ENCODE measurements at places on chromosomes 1 and 21.

GRCh38 chr1:160548960-160549664 is 26.1 kb upstream of the SLAMF6 start:
- DNase-seq: no peak

- DNase-seq: peak; percentile 1
Measured at GRCh38 chr1:187876775-187877174, 1048.0 kb downstream of the PLA2G4A start.

GRCh38 chr1:27763358-27763757 is 9.7 kb upstream of the STX12 start:
- no peak for DNase-seq

- no peak for DNase-seq
Measured at GRCh38 chr1:152954436-152954835, 7.4 kb downstream of the SPRR5 start.

- DNase-seq: no peak
Measured at GRCh38 chr1:18434041-18434440, 46.7 kb upstream of the KLHDC7A start.

GRCh38 chr1:168636200-168636599 is 59.8 kb downstream of the XCL1 start:
- no peak for DNase-seq

DNA sequence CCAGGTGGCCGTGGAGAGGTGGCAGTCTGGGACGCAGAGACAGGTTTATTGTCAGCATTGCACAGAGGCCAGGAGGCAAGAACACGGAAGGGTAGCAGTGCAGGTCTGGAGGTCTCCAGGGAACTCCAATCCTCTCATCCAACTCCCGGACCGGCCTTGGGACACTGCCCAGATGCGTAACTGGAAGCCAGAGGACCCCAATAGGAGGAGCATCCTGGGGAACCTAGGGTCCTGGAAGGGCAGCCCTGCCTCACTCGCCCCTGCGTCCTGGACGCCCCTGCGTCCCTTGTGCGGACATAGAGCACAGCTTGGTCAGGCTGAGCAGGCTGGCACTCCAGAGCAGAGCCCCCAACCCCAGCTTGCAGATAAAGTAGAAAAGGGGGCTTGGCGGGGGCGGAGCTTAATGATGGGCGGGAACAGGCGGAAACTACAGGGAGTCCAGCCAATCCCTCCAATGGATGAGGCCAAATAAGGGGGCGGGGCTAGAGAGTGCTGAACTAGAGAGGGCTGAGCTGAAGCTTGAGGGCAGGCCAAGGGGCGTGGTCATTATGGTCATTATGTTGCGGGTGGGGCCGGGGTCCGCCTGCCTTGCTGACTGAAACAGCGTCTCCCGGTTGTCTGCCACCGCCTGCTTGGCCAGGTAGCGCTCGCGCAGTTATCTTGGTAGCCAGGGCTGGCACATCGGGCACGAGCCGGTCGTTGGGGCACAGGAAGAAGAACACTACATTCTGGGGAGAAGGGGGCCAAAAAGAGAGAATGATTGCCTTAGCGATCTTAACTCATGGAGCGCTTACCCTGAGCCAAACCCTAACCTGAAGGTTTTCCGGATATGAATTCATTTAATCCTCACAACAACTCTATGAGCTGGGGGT is 3.7 kb upstream of the ARHGEF19 start:
- peak; percentile 60 for DNase-seq

DNA sequence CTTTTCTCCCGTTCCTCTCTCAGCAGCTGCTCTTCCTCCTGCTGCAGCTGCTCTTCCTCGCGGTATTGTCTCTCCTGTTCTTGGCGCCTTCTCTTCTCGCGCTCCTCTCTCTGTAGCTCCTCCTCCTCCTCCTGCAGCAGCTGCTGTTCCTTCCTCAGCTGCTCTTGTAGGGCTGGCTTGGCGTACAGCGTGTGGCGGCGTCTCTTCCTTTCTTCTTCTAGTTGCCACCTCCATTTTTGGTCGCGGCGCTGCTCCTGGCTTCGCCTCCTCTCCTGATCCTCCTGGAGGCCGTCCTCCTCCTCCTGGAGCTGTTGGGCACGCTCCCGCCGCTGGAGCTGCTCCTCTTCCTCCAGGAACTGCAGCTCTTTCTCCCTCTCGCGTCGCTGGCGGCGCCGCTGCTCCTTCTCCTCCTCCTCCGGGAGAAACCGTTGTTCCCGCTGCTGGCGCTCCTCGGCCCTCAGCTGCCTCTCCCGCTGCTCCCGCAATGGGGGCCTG is 4.8 kb downstream of the TCHH start:
- DNase-seq: peak; percentile 39

- DNase-seq: no peak
Measured at GRCh38 chr1:54096877-54097240, 43.5 kb downstream of the TCEANC2 start.

GRCh38 chr1:207427832-207428585 is 26.1 kb upstream of the CR2 start:
- no peak for DNase-seq

- no peak for DNase-seq
Measured at GRCh38 chr1:4395158-4395557, 259.3 kb upstream of the AJAP1 start.

DNA sequence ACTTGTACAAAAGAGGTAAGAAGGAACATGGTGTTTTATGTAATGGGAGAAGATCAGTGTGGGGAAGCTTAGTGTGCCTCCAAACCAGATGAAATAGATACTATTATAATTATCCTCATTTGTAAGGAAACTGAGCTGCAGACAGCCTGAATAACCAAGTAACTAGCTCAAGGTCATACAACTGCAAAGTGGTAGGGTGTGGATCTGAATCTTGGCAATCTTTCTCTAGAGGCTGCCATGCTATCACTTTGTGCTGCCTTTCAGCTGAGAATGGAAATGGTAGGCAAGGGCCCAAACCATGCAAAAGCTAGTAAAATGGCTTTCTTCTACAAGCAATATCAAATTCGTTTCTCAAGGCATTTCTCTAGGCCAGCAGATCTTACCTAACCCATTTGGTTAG is 51.0 kb downstream of the DUSP10 start:
- DNase-seq: no peak
